ENCODE measurements at places on chromosomes 3 and 15.

DNA sequence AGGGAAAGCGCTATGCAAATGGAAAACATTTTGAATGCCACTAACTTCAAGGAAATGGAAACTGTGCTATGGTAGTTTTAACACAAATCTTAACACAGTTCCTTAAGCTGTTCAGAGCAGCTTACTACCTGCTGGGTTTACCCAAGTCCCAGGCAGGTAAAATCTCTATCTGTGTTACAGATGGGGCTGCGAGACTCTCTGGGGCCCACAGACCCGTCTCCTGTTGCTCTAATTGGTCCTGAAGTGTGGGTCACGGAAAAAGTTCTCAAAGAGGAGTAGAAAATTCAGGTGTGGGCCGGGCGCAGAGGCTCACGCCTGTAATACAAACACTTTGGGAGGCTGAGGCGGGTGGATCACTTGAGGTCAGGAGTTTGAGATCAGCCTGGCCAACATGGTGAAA, 16.9 kb upstream of the ZFYVE19 start:
- no peak for DNase-seq

GRCh38 chr15:33852570-33852969, 115.7 kb upstream of the CHRM5 start:
- peak; percentile 88 for DNase-seq

DNA sequence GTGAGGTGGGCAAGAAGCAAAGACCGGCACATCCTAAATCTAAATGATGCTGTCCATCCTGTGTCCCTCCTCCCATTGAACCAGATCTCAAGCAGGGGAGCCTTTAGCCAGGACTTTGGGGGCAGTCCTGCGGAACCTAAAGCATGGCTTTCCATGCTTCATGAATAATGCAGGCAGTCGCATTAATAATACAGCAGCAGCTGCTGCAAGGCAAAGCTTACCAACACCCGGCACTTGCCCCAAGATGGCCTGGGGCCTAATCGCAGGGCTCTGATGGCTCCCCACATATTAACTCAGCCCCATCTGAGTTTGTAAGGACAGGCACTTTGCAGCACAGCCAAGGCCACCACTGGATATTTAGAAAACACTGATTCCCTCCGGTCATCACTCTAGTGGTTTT, 114.4 kb downstream of the NTRK3 start:
- no peak for DNase-seq

- DNase-seq, result no peak
Observed at GRCh38 chr3:181739628-181740027, 27.9 kb downstream of the SOX2 start.

GRCh38 chr3:17783426-17783825, 41.0 kb upstream of the TBC1D5 start:
- no peak for DNase-seq

DNA sequence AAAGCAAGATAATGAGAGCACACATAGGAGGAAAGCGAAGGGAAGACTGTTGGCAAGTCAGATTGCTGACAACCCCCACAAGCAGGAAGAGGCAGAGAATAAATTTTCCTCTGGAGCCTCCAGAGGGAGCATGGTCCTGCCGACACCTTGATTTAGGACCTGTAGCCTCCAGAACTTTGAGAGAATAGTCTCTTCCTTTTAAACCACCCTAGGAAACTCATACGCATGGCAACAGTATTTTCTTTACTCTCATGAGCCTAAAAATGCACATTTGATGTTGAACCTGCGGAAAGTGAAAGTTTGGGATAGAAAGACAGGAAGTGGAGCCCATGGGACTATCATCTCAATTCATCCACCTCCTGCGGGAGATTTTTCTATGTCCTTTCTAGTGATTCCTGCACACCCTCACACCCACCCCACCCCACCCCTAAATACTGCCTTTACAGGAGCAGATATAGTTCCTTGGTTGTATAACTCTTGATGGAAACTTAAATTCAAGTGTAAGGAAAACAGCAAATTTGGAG, 116.7 kb upstream of the LPP start:
- DNase-seq, result peak; percentile 65

DNA sequence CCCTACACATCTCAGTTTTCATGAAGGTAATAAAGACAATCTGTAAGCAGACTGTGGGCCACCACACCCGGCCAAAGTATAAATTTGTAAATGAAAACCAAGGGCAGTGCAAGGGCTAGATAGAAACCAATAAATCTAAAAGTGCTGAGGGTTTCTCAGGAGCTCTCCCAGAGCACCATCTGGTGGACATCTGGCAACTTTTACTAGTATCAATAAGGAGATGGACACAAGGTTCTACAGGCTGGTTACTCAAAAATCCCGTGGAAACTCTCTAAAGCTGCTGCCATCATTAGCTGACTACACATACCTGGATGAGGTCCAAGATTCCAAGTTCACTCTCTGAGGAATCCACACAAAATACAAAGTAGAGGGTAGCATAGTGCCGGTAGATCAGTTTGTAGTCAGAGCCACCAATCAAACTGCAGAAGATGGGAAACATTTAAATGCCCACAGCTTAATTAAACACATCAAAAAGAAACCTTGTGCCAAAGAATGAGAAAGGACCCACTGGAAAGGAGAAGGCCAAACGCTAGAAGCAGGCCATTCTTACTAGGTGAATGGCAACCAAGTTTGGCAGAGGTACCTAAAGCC, 5.5 kb downstream of the AP3S2 start:
- DNase-seq, result peak; percentile 73

- DNase-seq, result no peak
Observed at GRCh38 chr15:46525984-46526725, 891.3 kb downstream of the SQOR start.

GRCh38 chr15:56028430-56028829, 35.0 kb upstream of the NEDD4 start:
- DNase-seq, result no peak

DNA sequence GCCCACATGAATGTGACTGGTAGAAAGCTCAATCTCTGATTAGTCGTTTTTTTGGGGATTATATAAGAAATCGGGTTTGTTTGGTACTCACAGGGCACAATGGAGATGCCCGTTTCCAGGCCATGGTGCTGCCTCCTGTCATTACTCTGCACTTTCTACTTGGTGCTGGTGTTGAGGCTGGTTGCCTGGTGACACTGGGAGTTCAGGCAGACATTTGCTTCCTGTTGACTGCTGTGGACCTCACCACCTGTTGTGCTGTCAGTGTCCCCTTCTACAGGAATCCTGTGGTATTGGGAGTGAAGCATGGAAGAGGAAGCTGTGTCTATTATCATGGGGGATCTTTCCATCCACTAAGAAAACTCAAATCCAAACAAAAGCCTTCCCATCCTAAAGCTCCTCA, 227.2 kb upstream of the TBL1XR1 start:
- no peak for DNase-seq

DNA sequence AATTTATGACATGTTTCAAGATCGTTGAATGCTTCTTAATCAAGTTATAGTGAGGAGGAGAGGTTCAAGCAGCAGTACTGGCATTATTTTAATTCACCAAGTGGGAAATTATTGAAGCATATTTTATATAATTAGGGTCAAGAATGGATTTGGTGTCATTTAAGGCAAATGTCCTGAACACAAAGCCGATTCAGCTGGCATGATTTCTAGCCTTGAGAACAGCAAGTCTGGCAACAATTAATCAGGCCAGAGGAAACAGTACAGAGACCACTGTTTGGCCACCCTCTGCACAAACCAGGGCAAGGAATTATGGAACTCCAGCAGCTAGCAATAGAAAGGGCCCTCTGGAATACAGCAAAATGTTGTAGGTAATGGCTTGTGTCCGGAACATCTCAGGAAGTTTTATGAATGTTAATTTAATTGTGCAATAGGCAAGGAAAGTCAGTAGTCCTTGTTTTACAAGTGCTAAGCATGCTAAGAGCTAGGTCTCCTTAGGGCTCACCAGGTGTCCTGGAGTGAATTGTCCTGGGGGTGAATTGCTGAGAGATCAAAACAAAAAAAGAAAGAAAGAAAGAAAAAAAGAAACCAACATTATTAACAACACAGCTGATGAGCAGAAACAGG, 38.7 kb upstream of the SNRK start:
- no peak for DNase-seq

GRCh38 chr3:55816794-55817576, 329.9 kb upstream of the WNT5A start:
- DNase-seq, result no peak

Data from fibroblast of skin of right biceps (primary cell).